ENCODE measurements at places on chromosomes 2 and 18.

DNA sequence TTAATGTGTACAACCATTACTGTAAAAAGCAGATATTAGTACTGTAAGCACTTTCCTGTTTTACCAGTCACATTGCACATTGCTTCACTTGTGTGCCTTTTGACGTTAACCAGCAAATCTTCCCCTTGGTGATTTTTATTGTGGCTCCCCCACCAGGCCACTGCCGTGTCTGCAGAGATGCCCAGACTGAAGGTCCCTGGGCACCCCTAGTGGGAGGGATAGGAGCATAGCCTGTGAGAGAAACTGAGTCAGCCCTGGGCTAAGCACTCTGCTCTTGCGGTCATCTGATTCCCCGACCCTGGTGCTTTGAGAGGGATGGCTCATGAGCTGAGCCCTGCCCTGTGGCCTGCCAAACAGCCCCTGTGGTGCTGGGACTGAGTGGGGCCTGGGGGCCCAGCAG, 73.4 kb downstream of the INPP4A start:
- DNase-seq, result no peak

DNA sequence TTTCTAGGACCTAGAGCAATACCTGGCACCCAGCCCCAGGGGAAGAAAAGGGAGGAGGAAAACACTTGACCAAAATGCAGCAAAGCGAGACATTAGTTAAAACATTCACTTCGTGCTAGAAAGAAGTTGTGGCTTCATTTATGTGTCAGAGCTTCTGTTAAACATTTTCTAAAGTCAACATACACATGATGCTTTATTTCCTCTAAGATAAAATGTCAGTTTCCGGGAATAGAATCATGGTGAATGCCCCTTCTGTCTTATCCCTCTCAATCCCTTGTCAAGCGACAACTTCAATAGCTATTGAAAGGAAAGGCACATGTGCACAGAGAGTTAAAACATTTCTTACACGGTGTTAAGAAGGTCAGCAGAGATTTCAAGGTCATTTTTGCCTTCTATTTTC, 404.6 kb upstream of the CWC22 start:
- no peak for DNase-seq

DNA sequence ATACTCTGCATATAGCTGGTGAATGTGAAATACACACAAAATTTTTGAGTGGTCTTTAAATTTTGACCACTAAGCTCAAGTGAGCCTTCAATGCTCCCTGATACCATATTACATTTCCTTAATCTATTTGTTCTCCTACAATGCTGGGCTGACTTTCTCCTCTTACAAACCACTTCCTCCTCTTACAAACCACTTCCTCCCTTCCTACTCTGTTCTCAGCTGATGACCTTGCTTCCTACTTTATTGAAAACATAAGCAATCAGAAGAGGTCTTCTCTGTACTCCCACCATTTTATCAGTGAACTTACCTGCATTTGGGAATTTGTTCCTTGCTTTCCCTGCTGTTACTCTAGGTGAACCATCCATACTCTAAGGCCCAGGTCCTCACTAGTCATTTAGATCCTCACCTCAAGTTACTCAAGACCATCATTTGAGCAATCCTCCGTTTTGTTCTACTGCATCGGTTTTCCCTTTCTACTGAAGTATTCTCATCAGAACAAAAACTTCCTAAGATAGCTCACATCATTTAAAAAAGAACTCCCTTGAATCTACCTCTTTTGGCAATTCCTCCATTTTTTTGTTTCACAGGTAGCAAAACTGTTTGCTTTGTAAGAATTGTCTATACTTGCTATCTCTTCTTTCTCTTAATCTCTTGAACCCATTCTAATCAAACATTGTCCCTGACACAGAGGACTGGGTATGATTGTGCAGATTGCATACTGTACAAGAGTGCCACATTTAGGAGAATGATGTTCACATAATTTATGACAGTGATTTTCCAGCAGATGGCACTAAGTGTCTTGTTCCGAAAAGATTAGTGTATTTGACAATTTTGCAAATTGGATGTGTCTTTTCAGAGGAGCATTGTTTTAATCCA, 96.5 kb downstream of the EPB41L5 start:
- no peak for DNase-seq

GRCh38 chr2:26346454-26347053, at the start of gene ADGRF3:
Gene ADGRF3, minus strand, starts transcription at chr2:26346789. Its CDS starts 555 bp downstream, at chr2:26346234.
- DNase-seq, result no peak

GRCh38 chr2:21379140-21379539, 255.4 kb downstream of the TDRD15 start:
- DNase-seq, result no peak

GRCh38 chr2:96093528-96093927, 22.8 kb downstream of the ADRA2B start:
- no peak for DNase-seq

GRCh38 chr2:95328358-95329125, 31.4 kb downstream of the KCNIP3 start:
- no peak for DNase-seq

- peak; percentile 10 for DNase-seq
Measured at GRCh38 chr2:182066400-182067087, 80.9 kb downstream of the PPP1R1C start.

DNA sequence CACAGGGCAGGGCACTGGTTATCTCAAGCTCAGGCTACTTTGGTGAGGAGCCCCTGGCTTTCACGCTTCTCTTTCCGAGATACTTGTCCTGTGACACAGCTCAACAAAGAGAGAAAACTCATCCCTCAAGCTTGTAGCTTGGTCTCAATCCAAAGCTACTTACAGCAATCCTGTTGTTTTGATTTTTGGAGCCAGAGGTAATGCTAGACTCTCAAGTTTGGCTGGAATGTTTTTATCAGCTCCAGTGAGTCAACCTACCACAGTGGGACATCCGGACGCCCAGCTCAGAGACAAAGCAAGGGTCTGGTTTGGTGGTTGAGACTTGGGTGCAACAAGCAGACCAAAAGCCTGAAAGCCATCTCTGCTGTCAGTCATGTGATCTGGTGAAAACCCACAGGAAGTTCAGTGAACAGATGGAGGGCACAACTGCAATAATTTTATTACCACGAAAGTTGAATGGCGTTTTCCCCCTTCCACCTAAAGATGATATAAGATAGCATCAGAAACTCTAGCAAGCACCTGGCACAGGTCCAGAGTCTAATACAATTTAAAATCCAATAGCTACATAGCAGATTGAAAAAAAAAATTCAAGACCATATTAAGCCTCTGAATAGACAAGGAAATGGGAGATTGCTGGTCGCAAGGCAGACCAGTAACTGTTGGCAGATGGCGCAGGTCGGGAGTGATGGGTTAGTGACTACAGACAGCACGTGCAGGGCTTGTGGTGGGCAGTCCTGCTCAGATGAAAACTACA, 102.3 kb upstream of the SMAD7 start:
- peak; percentile 75 for DNase-seq

- no peak for DNase-seq
Measured at GRCh38 chr2:175027755-175028154, 22.6 kb upstream of the CHN1 start.

DNA sequence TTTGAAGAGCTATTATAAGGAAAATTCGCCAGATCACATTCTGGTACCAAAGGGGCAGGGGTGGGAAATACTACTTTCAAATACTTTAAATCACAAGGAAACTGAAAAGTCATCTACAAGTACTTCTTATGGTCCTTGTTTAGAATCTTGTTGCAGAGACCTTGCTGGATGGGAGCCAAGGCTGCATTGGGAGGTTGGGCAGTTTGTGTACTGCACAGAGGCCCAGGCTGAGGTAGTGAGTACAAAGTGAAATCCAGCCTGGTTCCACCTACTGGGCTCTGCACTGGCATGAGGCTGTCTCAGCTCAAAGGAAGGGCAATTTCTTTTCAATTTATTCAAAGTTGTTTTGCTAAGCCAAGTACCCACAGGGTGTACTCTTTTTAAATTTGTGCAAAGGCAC, 140.3 kb upstream of the DLX2 start:
- DNase-seq, result no peak

GRCh38 chr2:170815746-170816503, 762 bp upstream of the GAD1 start:
- DNase-seq, result no peak

GRCh38 chr2:29195796-29196195, 80.6 kb downstream of the CLIP4 start:
- no peak for DNase-seq

- no peak for DNase-seq
Measured at GRCh38 chr2:238785528-238785860, 62.4 kb upstream of the TWIST2 start.

DNA sequence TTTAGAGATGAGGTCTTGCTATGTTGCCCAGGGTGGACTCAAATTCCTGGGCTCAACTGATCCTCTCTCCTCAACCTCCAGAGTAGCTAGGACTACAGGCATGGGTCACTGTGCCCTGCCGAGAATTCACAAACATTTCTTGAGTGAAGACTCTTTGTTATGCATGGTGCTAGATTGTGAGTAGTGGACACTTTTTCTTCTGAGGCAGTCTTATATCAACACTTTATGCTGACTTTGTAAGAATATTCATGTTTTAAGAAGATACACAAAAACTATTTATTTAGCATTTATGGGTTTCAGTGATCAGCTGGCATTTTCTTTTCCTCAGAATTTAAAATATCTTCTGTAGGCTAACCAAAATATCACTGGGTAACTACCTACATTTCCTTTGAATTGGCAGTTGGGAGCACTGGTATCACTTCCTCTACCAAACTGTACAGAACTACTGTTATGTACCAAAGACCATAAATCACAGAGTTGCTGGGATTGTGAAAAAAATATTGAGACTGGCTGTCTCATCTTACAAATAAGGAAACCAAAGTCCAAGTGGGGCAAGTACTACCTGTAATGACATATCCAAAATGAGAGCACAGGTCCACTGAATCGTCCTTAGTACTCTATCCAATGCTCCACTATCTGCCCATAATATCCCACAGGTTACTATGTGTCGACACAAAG, 34.0 kb downstream of the DOCK10 start:
- no peak for DNase-seq

DNA sequence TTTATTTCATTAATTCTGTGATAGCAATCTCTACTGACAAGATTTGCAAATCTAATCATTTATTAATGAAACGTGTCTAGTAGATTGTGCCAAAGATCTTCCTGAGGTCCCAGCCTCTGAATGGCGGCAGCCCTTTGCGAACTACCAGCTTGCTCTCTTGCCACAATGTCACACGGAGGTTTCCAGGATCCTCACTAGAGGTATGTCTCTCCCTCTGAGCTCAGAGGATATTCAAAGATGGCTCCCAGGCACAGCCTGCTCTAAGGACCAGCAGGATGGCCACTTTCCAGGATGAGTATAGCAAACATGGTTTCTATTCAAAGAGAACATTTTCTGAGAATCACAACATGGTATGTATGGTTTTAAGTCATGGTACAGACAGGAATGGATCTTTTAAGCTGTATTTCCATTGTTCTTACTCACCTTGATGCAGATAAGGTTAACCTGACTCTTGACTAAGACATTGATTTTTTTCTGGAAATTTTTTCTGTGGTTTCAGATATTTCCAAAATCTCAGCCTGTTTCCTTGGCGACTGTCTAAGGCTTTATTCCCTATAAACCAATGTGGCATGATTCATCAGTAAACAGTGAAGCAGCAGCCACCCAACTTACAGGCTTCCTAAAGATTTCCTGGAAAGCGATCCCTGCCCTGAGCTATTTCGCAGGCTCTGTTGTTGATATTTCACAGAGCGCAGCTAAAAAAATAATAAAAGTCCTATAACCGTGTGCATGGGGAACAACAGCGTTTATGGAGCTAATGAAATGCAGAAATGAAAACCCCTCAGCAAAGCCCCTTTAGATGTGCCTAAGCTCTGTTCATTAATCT, 54.1 kb upstream of the KLF7 start:
- DNase-seq, result peak; percentile 54

DNA sequence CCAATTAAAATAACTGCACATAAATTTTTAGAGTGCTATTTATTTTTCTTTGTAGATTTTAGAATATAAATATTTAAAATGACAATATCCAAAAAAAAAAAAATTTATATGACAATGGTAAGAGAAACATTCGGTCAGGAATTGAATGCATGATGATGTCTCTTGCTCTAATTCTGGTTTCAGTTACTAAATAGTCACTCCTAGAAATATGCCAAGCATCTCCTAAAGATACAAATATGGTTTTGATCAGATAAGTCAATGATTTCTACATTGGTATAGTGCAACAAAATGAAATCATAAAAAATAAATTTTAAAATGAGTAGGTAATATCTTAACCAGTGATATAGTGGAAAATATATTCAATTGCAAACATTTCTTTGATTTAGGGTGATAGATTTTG, 95.9 kb upstream of the ACKR3 start:
- no peak for DNase-seq

DNA sequence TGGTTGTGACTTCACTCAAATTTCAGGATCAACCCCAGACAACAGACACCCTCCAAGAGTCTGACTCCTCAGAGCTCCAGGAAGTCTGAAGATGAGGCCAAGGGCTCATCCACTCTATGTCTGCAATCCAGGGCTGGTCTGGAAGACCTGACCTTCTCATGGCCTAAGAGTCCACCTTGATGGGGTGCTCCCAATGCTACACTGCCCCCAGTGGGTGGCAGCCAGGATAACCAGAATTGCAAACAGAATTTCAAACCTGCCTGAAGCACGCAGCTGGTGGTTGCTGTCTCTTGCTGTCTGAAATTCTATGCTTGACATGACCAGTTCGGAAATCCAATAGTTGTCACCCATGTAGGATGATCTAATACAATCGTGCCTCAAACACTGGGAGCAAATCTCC, 96.0 kb downstream of the UXS1 start:
- DNase-seq, result no peak

DNA sequence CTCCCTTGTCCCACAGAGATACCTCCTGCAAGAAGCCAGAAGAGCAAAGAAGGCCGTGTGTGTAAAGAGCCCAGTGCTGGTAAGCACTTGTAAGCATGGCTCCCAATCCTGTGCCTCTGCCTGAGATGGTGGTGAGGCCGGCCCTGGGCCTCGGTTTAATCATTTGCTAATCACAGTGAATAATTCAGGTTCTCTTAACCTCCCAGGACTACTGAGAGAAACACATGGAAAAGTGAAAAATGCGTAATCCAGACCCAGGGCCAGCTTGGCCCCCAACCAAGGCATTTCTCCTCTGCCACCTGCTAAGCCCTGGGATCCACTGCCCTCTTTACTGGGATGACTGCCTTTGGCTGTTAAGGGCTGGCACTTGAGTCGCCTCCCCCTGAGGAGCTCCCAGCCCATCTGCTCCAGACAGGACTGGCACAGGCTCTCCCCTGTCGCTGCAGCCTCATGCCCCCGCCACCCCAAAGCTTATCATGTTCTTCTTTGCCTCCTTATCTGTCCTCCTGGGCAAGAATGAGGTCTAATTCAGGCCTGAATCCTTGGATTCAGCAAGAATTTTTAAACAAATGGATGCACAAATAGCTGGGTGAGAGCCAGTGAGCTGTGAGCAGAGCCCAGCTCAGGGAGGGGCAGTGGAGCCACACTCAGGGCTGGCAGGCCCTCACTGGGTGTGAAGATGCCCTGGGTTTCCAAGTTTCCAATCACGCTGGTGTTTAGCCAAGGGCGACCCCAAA, 193.9 kb upstream of the HS6ST1 start:
- DNase-seq, result no peak

- peak; percentile 36 for DNase-seq
Measured at GRCh38 chr18:27605107-27605834, 420.2 kb upstream of the CHST9 start.
